ENCODE measurements at places on chromosomes 1 and 21. TPM values are rescaled to one million over a fixed set of nuclear protein-coding genes. Genes with fewer than 3 reads are reported as not detected.

DNA sequence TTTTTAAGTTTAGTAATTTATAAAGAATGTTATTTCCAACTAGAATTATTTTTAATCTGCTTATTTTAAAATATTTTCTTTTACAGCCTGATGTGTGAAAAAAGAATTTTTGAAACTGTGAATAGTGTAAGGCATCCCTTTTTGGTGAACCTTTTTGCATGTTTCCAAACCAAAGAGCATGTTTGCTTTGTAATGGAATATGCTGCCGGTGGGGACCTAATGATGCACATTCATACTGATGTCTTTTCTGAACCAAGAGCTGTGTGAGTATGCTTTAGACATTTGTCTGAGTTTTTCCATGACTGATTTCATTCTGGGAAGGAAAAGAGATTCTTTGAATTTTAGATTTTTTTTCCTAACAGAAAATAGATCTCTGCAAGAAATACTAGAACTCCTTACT lies 77.9 kb downstream of the GTF2B start:
- no peak overlapping the region for H3K27ac ChIP-seq
- no peak for DNase-seq
- peaks cover 3% of the 10 kb centered on the region for H3K36me3 ChIP-seq
- no peaks in the 10 kb centered on the region for H3K27me3 ChIP-seq
- H3K4me1 ChIP-seq, result no peaks in the 10 kb centered on the region

The NBPF6 gene
- not detected for polyA plus RNA-seq

The TFB2M gene
- 10.4 TPM for polyA plus RNA-seq

GRCh38 chr1:210360852-210361477 lies 32.3 kb downstream of the HHAT start:
- H3K27ac ChIP-seq, result no peak overlapping the region
- H3K4me3 ChIP-seq, result no peak overlapping the region
- H3K27me3 ChIP-seq, result no peaks in the 10 kb centered on the region
- DNase-seq, result no peak

DNA sequence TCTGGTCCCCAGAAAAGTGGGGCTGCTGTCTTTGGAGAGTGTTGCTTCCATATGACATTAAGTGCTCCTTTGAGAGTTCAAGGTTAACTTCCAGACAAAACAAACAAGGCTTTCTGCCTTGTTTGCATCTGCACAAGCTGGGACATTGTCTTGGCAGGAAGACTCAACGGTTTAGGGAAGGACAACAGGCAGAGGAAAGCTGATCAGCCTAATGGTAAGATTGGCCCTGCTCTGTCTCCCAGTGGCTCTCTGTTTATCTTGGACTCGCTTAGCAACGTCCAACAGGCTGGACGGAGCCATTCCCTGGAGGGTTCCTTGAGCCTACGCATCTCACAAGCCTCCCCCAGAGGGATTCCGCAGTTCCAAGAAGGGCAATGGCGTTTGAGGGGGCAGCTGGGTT lies 62.2 kb upstream of the SLC44A3 start:
- no peaks in the 10 kb centered on the region for H3K36me3 ChIP-seq
- no peak for DNase-seq
- no peak overlapping the region for H3K27ac ChIP-seq
- no peak overlapping the region for H3K4me3 ChIP-seq
- no peaks in the 10 kb centered on the region for H3K27me3 ChIP-seq

DNA sequence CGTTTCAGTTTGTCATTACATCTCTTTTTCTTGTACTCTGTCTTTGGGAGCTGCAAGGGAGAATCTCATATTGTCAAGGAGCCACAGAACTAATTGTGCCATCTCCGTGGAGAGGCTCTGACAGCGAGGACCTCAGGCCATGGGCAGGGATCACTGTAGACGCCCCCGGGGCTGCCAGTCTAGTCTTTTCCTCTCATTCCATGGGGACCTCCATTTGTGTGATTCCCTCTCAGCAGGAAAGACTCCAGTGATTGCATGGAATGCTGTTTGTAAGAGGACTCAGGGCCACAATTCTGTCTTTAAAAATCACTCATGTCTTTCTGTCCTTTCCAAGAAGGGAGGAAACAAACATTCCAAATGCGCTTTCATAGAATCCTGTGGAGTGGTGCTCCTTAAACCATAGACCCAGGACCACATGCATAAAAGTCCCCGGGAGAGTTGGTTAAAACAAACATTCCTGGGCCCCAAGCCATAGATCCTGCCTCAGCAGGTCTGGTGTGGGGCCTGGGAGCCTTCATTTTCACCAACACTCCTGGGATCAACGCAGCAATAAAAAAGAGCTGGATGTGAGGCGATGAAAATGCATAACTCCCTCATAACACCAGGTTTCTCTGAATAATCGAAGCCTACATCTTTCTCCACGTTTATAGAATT lies 104.5 kb downstream of the ZP4 start:
- no peak for DNase-seq
- no peak overlapping the region for H3K4me3 ChIP-seq
- no peak overlapping the region for H3K27ac ChIP-seq
- no peaks in the 10 kb centered on the region for H3K36me3 ChIP-seq

The SPAG17 gene
- polyA plus RNA-seq, result 0.62 TPM

DNA sequence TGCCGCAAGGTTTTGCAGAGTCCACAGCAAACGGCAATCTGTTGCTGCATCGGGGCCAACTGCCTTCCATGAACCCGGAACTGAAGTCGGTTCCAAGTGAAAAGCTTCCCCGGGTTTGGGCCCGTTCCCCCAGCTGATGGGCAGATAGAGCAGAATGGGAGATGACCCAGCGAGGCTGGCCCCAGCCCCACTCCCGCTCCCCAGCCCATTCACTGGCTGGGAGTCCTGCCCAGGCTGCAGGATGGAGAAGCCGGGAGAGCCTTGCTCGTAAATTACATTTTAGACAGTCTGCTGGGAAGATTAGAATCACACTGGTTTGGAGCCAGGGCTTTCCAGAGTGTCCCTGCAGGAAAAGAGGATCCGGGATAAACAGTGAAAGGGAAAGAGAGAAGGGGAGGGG lies 31.6 kb upstream of the PAX7 start:
- no peak overlapping the region for H3K27ac ChIP-seq
- H3K4me1 ChIP-seq, result peaks cover 2% of the 10 kb centered on the region
- H3K27me3 ChIP-seq, result peaks cover 4% of the 10 kb centered on the region

DNA sequence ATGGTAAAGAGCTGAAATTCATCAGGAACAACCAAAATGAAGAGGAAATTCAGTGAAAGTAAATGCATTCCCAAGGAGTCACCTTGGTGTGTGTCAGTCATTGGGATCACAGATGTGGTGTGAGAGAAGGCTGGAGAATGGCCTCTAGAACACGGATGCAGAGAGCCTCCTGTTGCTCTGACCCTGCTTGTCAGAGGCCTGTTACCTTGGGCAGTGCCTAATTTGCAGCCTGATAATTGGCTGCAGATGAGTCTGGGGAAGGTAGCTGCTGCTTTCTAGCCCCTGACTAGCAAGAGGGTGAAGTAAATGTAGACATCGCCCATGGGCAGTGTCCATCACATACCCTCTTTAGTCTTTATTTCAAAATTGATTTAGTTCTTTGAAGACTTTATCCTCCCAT lies 3.3 kb downstream of the GCSAML start:
- DNase-seq, result no peak
- H3K27ac ChIP-seq, result no peak overlapping the region
- H3K4me1 ChIP-seq, result no peaks in the 10 kb centered on the region
- H3K36me3 ChIP-seq, result no peaks in the 10 kb centered on the region
- H3K4me3 ChIP-seq, result no peak overlapping the region
- H3K27me3 ChIP-seq, result no peaks in the 10 kb centered on the region

The PEAR1 gene
- 0.77 TPM for polyA plus RNA-seq

The ZNF593OS gene
- not detected for polyA plus RNA-seq

DNA sequence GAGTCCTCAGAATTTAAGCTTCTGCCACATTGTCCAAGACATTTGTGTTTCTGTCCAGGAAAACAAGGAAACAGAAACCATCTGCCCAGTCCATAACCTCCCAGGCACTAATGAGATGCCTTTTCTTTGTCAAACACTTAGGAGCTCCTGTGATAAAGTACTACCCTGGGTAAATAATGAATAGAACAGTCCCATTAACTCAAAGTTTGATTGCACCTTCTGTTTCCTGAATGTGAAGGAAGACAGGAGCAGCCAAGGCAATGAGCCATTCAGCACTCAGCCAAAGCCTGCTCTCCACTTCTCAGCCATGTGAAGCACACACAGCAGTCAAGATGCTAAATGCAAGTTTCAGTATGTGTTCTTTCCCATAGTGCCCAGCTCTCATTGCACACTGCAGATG lies 199.8 kb downstream of the SEC16B start:
- no peaks in the 10 kb centered on the region for H3K36me3 ChIP-seq
- H3K4me3 ChIP-seq, result no peak overlapping the region
- H3K27ac ChIP-seq, result no peak overlapping the region
- no peaks in the 10 kb centered on the region for H3K4me1 ChIP-seq
- H3K27me3 ChIP-seq, result no peaks in the 10 kb centered on the region

DNA sequence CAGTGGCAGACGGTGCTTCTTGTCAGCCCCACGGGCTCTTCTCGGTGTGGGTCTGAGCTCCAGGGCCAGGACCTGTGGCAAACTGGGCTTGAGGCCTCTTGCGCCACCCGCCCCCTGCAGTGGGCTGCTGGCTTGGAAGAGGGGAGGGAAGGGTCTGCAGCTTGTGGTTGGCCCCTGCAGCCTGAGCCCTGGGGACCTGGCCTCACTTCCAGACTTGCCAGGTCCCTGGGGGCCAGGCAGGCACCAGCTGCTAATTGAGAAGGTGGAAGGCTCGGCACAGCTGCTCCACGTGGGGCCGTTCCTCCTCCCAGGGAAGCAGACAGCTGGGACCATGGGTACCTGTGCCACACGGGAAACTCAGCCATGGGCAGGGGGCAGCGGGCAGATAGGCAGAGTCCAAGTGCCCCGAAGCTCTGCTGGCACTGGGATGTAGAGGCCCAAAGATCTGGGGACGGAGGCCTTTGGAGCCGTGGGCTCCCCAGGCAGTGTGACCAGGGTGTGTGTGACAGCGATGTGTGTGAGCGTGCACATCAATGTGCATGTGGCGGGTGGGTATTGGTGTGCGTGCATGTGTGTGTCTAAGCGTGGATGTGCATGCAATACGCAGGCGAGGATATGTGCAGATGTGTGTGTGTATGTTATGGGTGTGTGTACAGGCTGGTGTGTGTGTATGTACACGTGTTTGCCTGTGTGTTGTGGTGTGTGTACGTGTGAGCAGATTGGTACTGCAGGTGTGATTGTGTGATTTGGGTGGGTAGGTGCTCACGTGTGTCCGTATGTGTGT lies 39.3 kb downstream of the TP73 start:
- no peaks in the 10 kb centered on the region for H3K36me3 ChIP-seq
- no peak overlapping the region for H3K4me3 ChIP-seq
- H3K27ac ChIP-seq, result no peak overlapping the region
- H3K27me3 ChIP-seq, result no peaks in the 10 kb centered on the region
- no peak for DNase-seq

DNA sequence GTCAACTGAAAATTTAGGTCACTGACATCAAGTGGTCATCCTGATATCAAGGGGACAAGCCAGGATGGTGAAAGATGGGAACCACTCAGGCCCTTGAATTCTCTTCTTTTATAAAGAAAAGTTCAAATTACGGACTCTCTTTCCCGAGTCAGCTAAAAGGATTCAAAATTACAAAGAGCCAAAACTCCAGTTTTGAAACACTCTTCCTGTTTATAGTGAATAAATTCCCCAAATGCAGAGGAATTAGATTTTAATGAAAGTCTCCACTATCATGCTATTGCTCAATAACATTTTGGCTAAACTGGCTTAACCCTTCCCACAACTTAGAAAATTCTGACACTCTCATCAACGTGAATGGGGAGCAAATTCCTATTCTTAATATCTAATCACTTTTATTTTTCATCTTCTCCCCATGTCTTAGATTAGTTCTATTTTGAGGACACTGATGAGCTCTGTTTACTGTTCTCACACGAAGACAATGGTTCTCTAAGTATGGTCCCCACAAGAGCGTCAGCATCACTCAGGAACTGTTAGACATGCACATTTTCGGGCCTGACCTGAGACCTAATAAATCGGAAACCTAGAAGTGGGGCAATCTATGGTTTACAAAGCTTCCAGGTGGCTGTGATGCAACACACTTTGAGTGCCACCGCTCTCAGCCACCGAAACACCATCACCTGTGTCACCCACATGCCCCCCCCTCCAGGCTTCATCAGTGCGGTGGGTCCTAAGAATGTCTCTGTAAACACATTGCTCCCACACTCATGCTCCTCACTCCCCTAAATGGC lies 64.4 kb upstream of the TIAM1 start:
- no peaks in the 10 kb centered on the region for H3K27me3 ChIP-seq
- H3K4me3 ChIP-seq, result no peak overlapping the region
- H3K36me3 ChIP-seq, result no peaks in the 10 kb centered on the region
- H3K27ac ChIP-seq, result no peak overlapping the region

- H3K4me3 ChIP-seq, result no peak overlapping the region
- no peak overlapping the region for H3K27ac ChIP-seq
- DNase-seq, result no peak
These were observed 31.3 kb upstream of the DNAJC11 start for GRCh38 chr1:6732942-6733341.

- no peaks in the 10 kb centered on the region for H3K27me3 ChIP-seq
- H3K27ac ChIP-seq, result no peak overlapping the region
- no peak for DNase-seq
- peaks cover 10% of the 10 kb centered on the region for H3K4me1 ChIP-seq
- no peak overlapping the region for H3K4me3 ChIP-seq
- H3K36me3 ChIP-seq, result no peaks in the 10 kb centered on the region
These were observed 20.5 kb upstream of the THRAP3 start for GRCh38 chr1:36203554-36204346.

- H3K4me3 ChIP-seq, result no peak overlapping the region
- no peak for DNase-seq
- no peak overlapping the region for H3K27ac ChIP-seq
- H3K4me1 ChIP-seq, result no peaks in the 10 kb centered on the region
- no peaks in the 10 kb centered on the region for H3K27me3 ChIP-seq
These were observed 173.7 kb upstream of the FGGY start for GRCh38 chr1:59123081-59123681.

The TMEM59 gene
- polyA plus RNA-seq, result 116 TPM

The GPR153 gene
- polyA plus RNA-seq, result 8.1 TPM

DNA sequence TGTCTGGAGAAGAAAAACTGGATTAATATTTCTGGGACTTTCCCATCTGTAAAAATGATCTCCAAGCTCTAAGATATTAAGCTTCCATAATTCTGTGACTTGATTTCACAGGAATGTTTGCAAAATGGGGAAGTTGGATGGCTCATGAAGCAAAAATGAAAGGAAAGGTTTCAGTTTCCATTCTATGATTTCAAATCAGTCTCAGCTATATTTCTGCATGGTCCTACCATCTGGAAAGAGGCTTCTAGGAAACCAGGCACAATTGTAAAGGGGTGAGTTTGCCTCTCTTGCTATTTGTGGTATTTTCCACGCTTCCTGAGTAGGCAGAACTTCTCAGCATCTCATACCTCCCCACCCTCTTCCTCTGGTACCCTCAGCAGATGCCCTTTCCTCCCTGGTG lies 22.4 kb upstream of the ACTN2 start:
- no peak overlapping the region for H3K4me3 ChIP-seq
- H3K27me3 ChIP-seq, result no peaks in the 10 kb centered on the region
- H3K27ac ChIP-seq, result no peak overlapping the region
- DNase-seq, result no peak
- H3K4me1 ChIP-seq, result peaks cover 4% of the 10 kb centered on the region

- H3K27me3 ChIP-seq, result no peaks in the 10 kb centered on the region
- peak; percentile 56 for DNase-seq
- H3K4me1 ChIP-seq, result peaks cover 53% of the 10 kb centered on the region
- peak overlapping the region; percentile 93 for H3K27ac ChIP-seq
These were observed 8.7 kb downstream of the TENT5B start for GRCh38 chr1:27003745-27004470.

The KCNH1 gene
- polyA plus RNA-seq, result 0.33 TPM

The IRF2BP2 gene
- 24.9 TPM for polyA plus RNA-seq
